AG20443 (cell line): ENCODE measurements at places on chromosomes 4 and X.

DNA sequence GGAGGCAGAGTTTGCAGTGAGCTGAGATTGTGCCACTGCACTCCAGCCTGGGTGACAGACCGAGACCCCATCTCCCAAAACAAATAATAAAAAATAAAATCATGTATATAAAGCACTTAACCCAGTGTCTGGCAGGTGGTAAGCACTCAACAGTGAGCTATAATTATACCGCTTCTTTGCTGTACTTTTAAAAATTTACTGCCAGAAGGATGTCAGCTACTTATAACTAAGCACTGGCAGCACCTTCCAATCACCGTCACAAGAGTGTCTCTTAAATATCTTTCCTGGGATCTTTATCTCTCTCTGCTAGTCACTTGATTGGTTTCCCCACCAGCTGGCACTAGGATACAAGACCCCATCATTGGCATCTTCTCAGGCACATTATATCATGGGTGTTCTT, 53.9 kb upstream of the DAPP1 start:
- no peak for DNase-seq

- DNase-seq: no peak
Measured at GRCh38 chr4:117831060-117831683, 203.1 kb upstream of the NDST3 start.

DNA sequence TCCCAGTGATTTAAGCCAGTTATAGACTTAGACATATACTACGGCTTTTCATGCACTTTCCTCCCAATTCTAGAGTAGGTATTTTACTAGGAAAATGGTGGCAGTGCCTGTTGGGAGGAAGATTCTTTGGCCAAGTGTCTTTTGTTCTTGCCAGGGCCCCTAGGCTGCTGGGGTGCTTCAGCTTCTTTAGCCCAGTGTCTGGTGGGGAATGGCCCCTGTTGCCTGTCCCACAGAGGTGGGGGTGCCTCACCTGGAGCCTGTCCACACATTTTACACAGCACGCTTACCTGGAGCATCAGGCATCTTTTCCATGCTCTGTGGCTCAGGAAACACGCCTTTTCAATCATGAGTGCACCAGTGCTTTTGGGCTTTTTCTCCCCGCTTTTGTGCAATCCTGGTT, 33.2 kb upstream of the MSANTD1 start:
- no peak for DNase-seq

DNA sequence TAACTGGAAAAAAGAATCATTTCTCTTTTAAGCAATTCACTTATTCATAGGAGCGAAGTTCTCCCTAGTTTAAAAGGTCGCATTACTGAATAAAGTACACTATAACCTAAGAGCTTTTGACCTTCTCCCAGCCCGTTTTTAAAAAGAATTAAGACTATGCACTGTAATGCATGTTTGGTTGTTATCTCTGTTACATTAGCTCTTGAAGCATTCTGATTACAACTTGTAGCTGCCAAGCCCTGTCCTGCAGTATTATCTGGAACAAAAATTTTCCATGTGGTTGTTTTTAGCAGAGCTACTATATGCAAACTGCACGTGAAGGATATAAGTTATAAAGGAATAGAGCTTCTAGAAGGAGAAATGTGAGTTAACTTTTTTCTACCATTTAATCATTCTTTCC, 8.1 kb downstream of the GAB1 start:
- DNase-seq: no peak

- peak; percentile 84 for DNase-seq
Measured at GRCh38 chrX:40158036-40158706, 60.4 kb upstream of the BCOR start.

DNA sequence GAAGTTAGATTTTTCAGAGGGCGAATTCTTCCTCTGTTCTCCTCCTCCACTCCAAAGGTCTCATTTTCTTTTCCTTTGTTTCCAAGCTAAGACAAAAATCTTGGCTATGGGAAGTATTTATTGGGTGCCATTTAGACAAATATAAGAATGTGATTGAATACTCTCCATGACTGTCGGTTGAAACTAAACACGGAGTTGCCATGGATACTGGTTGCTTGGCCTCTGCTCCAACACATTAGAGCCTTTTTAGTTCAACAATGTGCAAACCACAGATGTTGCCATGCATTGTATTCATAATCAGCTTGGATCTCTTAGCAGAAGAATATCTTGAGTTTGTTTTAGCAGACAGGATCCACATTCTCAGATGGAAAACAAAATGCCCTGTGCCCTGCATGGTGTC, 366.5 kb upstream of the LCORL start:
- no peak for DNase-seq
